GM19239 (cell line): ENCODE measurements at places on chromosomes 1 and 21.

DNA sequence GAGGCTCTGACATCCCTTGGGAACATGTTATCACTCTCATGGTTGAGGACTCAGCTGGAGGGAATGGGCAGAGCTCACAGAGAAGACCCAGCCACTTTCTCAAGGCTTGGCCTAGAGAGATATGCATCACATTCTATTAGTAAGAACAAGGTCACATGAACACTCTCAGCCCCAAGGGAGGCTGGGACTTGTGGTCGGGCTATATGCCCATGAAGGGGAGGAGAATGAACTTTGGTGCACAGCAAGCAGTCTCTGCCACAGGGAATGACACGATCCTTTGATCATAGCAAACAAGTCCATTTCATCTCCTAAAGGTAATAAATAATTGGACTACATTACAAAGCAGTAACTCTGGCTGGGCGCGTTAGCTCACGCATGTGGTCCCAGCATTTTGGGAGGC lies 105.7 kb downstream of the SYF2 start:
- no peak for DNase-seq

DNA sequence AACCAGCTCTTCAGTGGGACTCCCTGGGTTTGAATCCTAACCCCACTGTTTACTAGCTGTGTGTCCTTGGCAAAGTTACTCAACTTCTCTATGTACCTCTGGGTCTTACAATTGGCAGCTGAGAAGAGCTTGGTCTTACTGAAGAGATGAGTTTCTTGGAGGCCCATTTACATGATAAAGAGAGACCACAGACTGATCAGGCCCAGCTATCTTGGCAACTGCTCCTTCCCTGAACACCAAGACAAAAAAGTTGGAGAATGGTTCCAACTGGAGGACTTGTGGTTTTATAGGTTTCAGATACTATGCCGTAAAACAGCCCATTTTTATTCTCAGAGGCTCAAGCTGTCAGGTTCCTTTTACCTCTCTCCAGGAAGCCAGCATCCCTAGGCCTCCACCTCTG lies 24.8 kb upstream of the CNIH3 start:
- DNase-seq = no peak

GRCh38 chr1:145845144-145845513 lies 301 bp upstream of the NUDT17 start:
- peak; percentile 48 for DNase-seq

DNA sequence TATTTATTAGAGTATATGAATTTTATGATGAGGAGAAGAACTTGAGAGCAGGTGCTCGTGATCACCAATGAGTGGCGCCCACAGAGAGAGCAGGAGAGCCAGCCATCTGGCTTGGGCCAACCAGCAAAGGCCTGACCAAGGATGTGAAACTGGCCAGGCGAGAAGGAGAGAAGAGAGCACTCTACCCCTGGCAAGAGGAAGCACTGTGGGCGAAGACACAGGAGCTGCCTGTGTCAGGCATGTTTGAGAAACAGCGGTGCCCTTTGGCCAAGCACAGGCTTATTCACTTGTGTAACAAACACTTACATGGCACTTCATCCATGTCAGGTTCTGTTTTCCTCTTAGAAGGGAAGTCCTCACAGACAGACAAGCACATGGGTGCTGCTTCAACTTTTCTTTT lies 4.2 kb upstream of the SIPA1L2 start:
- no peak for DNase-seq

DNA sequence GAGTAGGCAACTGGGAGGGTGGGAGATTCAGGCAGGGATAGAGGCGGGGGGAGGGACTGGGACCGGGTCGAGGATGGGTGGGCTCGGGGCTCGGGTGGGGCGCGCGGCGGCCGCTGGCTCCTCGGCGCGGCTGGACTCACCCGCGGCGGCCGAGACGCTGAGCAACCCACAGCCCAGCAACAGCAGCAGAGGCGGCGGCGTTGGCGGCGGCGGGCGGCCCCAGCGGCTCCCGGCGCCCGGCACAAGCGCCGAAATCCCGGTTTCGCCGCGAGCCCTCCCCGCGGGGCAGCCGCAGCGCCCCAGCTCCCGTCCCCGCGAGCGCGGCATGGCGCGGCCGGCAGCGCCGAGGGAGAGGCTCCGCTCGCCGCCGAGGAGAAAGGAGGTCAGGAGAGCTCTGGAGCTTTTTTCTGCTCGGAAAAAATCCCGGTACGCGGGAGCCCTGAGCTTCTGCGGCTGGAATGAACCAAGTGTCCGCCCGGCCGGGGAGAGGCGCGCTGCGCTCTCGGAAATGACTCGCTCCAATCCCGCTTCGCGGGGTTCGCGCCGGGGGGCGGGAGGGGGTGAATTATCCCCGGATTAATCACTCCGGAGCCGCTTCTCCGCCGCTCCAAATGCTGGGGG lies at the start of gene CSMD2:
TSS of gene CSMD2 (minus strand) at position 460 of the 621 bp plus-strand sequence. CDS start at position 327, 133 bp downstream.
- DNase-seq = no peak
